NCI-H1417 treated with DMSO at 0.1 percent for 48 hours (cell line): ENCODE measurements at places on chromosomes 12 and 14.

- DNase-seq, result no peak
Observed at GRCh38 chr12:109920261-109920780, 20.2 kb downstream of the TCHP start.

DNA sequence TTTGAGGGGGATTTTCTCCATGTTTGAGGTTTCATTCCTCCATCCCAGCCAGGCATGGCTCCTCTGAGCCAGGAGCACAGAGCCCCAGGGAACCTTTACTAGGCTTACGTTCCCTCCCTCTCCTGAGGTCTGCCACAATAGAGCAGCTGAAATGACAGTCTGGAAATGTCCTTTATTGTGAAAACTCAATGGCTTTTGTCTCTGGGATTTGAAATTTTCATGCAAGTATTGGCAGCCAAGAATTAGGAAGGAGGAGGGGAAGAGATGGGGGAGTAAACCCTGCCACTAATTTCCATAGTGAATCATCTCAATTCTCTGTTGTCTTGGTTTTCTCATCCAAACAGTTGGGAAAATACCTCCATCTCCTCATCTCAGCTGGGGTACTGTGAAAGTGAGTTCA is 2.6 kb upstream of the PLEKHG3 start:
- no peak for DNase-seq

DNA sequence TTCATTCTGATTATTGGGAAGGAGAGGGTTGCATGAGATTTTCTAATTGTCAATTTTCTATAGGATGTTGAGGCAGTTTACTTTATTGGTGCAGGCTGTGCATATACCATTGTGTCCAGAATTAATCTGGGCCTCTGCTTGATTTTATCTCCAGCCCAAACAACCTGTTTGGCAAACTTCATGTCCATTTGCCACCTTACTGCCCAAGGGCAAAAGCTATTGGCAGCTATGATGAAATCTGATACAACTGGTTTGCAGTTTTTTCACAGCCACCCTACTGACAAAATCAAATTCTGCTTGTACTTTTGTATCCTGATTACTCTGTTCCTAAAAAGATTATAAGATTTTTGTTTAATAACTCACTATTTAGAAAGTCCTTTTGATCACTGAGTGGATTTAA is 789.2 kb upstream of the FBXO33 start:
- no peak for DNase-seq

DNA sequence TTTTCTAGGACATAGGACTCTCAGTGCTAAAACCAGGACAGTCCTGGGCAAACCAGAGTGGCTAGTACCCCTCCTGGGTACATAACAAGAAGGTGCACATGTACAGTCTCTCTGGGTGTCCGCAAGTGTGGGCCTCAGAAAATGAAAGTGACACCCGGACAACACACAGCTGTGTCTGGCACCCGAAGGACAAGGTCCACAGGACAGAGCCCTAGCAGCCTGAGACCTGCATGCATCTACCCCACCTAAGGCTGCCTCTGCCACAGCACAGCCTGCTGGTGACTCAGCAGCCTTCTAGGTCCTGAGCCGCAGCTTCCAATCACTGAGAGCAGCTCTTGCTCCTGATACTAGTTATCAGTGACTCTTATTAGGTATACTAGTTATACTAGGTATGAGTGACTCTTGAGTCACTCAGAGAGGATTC is 784.1 kb upstream of the TBX3 start:
- DNase-seq, result no peak

DNA sequence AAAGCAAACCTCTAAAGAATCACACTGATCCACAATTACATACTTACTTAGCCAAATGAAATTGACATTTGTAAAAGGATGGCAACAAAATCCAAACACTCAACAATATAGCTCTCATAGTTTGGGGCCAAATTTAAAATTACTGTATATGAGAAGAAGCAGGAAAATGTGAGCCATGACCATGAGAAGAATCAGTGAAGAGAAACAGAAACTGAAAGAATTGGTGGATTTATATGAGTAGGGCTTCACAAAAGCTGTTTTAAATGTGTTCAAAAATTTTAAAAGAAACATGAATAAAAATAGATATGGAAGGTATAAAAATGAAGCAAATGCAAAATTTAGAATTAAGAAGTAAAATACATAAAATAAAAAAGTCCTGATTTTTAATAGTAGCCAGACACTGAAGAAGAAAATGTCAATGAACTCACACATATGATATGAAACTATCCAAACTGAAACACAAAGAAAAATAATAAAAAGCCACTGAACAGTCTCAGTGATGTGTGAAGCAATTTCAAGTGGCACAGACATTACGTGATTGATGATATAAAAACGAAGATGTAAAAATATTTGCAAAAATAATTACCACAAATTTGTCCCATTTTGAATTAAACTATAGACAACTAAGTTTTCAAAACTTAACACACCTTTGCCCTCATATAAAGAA is 87.9 kb upstream of the MDGA2 start:
- no peak for DNase-seq
